Skeletal muscle cell (primary cell): ENCODE measurements at places on chromosomes 4 and X.

DNA sequence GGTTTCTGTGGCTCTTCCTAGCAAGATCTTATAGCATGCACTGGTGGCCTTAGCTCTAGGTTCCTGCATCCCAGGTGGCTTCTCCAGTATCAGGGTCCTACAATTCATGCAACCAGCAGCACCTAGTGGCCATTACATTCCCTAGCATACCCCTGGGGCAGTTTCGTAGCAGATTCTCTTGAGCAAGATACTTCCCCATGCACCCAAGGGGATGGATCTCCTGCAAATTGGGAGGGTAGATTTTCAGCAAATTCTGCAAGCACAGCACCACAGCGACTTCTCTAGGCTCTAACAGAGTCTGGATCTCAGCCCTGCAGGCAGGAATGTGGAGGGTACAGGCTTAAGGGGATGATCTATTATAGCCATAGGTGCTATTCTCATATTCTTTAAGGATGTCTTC is 13.1 kb upstream of the SLC9B1 start:
- DNase-seq = no peak

DNA sequence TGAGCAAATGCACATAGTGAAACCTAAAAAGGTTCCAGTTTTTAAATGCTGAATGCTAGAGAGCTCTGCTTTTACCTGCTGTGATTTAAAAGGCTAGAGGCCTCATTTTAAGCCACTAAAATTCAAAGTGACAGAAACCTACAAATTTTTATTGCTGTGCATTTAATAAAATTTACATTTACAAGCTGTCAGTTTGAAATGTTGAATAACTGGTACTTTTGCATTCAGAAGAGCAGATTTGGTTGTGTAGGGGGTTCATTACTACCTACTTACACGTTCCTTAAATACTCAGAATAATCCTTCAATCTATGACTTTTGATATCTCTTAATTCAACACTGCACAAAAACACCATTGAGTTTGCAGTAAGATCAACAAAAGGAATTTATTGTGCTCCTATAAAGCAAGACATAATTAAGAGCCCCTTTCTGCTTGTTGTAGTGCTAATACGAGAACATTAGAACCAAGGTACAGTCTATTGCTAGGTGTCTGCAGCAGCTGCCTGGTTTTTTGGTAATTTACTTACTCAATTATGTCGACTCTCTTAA is 27.9 kb downstream of the NKX3-2 start:
- DNase-seq = no peak

GRCh38 chr4:85953651-85954018 is 406.2 kb downstream of the MAPK10 start:
- no peak for DNase-seq

GRCh38 chr4:87101543-87102199 is 118.7 kb downstream of the KLHL8 start:
- no peak for DNase-seq

GRCh38 chr4:3269991-3270611 is 21.1 kb downstream of the MSANTD1 start:
- no peak for DNase-seq

DNA sequence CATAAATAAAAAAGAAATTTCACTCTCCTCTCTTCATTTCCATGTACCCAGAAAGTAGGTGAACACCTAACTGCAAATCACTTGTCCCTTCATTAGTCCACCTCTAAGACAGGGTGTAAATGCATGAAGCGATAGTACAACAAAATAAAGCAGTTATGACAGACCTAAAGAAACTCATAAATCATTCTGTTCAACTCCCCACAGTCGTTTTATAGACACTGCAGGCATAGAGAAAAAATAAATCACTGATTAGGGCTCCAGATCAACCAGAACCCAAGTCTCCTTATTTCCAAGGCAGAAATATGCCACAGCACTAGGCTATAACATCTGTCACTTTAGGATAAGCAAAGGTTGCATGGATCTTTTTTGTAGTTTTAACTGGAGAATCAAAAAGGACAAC is 3.0 kb downstream of the RASGEF1B start:
- no peak for DNase-seq

DNA sequence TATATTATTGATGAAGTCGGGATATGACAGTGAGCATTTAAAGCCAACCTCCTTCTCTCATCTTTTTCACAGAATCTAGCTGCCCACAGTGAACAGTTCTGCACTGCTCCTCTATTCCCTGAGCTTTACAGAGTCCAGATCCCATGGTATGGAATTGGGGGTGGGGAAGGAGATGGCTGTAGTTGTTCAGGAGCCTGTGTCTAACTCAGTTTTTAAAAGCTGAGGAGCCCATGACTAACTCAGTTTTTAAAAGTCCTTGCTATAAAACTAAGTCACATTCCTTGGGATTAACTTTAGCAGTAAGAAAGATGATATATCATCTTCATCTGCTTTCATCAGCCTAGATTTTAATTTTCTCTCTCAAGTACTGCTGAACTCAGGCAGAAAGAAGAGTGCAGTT is 96.4 kb upstream of the STIM2 start:
- DNase-seq = no peak

DNA sequence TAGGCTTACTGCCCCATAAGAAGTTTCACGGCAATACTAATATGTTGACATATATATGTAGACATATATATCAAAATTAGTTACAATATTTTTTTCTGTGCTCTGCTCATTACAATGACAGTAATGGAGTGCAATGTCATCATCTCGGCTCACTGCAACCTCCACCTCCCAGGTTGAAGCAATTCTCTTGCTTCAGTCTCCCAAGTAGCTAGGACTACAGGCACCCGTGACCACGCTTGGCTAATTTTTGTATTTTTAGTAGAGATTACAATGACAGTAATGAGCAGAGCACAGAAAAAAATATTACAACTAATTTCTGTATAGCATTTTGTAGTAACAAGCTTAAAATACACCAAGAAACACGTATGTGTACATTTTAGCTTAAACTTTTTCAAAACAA is 7.6 kb downstream of the EIF4E start:
- DNase-seq = no peak

DNA sequence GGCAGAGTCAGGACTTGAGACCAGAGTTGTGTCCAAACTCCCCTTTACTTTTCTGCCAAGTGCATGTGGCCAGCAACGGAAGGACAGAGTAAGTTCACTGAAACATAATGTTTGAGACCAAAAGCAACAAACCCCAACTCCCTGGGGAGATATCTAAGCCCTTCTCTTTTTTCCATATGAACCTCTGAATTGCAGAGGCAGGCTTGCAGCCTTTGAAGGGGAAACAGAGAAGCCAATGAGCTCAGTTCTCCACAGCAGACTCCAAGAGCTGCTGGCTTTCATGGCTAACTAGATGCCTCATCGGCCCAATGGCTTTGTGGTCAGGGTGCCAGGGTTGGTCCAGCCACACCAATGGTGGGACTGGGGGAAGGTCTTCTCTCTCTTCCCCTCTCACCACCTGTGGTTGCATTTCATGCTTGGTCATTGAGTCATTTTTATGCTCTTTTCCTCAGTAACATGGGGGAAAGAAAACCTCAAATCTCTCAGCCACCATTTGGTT is 34.0 kb downstream of the STARD8 start:
- peak; percentile 80 for DNase-seq

- DNase-seq = no peak
Observed at GRCh38 chr4:175373031-175373430, 439.0 kb downstream of the GPM6A start.

GRCh38 chr4:5928274-5928673 is 35.4 kb upstream of the CRMP1 start:
- DNase-seq = no peak

GRCh38 chrX:9758021-9758638 is 7.5 kb downstream of the GPR143 start:
- DNase-seq = no peak

- DNase-seq = no peak
Observed at GRCh38 chrX:119775517-119776238, 15.8 kb downstream of the RPL39 start.

DNA sequence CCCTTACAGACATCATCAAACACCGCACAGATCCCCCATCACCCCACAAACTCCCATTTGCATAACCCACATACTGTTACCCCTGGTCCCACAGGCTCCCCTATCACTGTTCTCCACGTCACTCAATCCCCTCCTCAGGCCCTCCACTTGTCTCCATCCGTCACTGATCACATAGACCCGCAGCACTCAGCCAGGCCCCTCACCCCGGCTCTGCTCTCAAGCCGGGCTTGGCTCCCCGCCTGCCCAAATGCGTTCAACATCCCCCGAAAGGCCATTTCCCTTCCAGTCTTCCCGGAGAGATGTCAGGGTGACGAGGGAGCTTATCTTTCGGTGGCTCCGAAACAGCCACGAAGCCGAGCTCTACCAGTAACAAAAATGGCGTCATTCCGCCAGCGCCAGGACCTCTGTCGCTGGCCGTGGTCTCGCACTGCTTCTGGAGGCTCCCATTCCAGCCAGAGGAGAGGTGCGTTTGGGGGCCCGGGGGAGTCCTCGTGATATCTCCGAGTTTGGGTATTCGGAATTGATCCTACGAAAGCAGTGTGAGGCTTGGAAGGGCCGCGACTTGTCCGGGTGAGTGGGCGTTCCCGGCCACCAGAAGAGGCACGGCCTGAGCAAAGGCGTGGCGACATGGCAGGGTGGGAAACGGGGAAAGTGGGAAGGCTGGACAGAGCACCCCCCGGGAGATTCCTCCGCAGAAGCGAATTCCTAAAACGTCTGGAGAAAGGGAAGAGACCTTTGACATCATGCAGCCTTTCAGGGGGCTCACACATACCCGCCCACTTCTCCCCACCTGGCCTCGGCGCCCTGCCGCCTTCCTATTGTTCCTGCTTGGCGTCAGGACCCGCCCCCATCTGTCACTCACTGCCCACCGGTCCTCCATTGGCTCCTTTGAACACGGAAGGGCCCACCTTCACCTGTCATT is at the start of gene ZNF630:
Gene ZNF630 (minus strand): TSS at position 577 of the 922 bp plus-strand sequence. CDS start 4,754 bp downstream, outside the sequence.
- peak; percentile 1 for DNase-seq

DNA sequence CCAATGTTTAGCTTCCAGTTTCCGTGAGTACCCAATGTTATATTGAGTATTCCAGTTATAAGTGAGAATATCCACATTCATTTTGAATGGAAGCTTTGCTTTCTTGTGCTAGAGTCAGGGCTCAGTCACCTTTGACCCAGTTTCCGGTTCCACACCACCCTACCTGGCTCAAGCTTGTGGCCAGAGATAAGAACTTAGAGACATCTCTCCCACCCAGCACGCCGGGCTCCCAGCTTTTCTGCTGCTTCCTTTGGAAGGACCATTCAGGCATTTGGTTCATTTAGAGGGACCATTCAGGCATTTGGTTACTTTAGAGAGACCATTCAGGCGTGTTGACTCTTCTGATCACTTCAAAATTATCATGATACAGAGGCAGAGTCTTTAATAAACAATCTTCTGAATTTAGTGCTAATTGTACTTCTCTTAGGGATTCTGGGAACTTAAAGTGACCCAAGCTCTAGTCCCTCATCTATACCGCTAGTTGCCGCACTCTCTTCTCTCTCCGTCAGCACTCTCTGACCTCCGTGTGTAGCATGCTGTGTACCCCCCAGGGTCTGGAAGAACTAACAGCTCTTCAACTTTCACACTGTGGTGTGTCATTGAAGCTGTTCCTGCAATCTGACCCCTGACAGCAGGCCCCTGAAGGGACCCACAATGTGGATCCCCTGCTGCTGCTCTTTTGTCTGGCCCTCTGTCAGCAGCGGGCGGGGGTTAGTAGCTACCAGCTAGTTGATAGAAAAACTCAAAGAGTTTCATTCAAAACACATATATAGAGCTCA is 943.1 kb downstream of the ARAP2 start:
- no peak for DNase-seq

DNA sequence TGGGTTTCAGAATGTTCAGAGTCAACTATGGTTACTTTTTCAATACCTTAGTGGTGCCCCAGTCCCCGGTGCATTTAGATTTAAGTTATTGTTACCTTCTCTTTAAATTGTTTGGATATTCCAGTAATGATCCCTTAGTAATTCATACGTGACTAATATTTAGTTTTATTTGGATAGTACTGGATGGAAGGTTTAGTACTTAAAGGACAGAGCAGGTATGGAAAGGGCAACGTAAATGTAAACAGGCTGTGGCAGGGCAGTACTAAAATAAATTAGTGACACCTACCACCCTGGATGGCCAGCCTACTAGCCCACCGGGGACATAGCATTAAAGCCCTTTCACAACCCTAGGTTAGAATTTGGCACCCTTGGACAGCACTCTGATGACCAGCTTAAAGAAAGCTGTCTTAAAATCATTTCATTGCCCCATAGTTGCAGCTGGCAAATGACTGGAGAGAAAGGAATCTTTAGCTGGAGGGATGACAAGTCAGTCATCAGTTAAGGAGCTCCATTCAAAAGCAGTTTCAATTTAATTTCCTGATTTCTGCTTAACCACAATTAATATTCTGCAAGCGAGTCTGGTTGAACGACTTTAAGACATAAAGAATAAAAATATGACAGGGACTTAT is 16.4 kb downstream of the PLP1 start:
- peak; percentile 43 for DNase-seq

DNA sequence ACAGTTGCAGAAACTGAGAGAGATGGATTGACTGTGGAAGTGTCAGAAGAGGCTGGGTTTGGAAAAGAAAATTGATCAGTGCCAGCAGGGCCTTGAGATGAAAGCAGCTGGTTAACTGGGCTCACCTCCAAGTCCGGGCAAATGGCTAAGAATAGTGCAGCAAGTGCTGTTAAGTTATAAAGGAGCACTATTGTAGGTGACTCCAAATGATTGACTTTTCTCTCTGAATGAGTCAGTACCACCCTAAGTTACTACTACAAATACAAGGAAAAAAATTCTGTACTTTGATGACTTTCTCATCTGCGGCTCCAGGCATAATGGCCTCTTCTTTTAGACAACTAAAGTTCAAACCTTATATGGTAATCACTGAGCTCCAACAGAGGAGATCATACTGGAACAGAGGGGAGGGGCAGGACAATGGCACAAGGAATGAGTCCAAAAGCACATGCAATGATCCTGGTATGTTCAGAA is 733.4 kb upstream of the INTU start:
- peak; percentile 83 for DNase-seq

DNA sequence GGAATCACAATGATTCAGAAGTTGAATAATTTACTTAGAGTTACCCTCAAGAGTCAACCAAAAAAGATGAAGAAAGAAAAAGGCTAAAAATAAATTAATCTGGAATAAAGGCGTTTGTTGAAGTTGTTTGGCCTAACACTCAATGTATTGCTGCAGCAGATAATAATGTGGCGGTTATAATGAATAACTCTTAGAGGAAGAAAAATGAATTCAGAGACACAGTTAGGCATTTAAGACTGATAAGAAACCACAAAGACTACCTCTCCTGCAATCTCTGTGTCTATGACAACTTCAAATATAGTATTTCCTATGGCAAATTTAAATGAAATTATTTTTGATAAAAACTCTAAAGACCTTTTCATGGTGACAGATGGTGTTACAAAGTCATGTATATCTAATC is 1369.1 kb upstream of the AGA start:
- DNase-seq = no peak
